ENCODE measurements at places on chromosomes 2 and 18.
A peak's percentile ranks its signal among the peaks of the same experiment; 100 is the strongest.

- no peak for DNase-seq
- H3K27ac ChIP-seq = no peak overlapping the region
- H3K4me3 ChIP-seq = no peak overlapping the region
- no peaks in the 10 kb centered on the region for H3K27me3 ChIP-seq
- no peaks in the 10 kb centered on the region for H3K36me3 ChIP-seq
Measured at GRCh38 chr2:61543062-61543461, 4.9 kb upstream of the XPO1 start.

DNA sequence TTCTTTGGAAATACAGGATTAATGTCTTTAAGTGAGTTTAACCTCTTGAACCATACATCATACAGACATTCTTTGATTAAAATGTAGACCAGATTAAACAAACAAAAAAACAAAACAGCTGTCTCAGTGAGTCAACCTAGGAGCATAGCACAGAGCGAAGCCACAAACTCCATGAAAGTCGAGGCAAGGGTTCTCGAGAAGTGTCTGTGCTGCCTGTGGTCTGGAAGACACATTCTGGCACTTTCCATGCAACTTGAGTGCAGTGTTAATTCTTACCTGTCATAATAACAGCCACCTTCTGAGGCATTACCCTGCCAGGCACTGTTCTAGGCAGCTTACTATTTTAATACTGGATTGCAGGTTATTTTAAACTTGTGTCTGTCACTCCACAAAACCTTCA lies 435.5 kb upstream of the MMADHC start:
- no peak for DNase-seq
- H3K36me3 ChIP-seq = no peaks in the 10 kb centered on the region
- no peak overlapping the region for H3K4me3 ChIP-seq
- H3K4me1 ChIP-seq = no peaks in the 10 kb centered on the region

DNA sequence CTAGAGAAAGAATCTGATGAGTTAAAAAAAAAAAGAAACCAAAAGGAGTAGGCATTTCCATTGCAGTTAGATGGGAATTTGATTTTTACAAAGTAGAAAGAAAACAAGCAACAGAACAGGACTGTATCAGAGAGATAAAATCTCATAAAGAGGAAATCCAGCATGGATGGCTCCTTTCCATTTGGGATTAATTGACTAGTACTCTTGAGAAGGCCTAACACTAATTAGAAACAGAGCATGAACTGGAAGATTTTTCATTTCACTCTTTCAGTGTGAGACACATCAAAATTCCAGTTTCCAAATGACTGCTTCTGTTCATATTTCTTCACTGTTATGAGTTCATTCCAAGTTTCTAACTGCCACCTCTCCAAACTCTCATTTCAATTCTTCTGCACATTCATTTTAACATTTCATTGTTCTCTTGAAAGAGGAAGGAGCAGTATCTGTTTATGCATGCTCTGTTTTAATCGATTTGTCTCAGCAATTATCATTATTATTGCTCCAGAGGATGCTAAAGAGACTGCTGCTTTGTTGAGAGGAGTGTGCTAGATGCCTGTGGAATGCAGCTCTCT lies 108.8 kb upstream of the PIEZO2 start:
- H3K36me3 ChIP-seq = no peaks in the 10 kb centered on the region
- H3K4me1 ChIP-seq = peaks cover 25% of the 10 kb centered on the region
- no peak overlapping the region for H3K4me3 ChIP-seq

GRCh38 chr2:69554568-69554967 lies 89.0 kb downstream of the AAK1 start:
- DNase-seq = no peak
- peaks cover 3% of the 10 kb centered on the region for H3K27me3 ChIP-seq
- no peak overlapping the region for H3K4me3 ChIP-seq
- H3K36me3 ChIP-seq = peaks cover 23% of the 10 kb centered on the region

- H3K4me1 ChIP-seq = peaks cover 6% of the 10 kb centered on the region
- H3K27ac ChIP-seq = no peak overlapping the region
- no peak for DNase-seq
- H3K27me3 ChIP-seq = no peaks in the 10 kb centered on the region
- H3K36me3 ChIP-seq = no peaks in the 10 kb centered on the region
Measured at GRCh38 chr2:237214030-237214675, 128.5 kb downstream of the COPS8 start.

GRCh38 chr2:36667931-36668330 lies 28.6 kb upstream of the VIT start:
- H3K27ac ChIP-seq = no peak overlapping the region
- peaks cover 3% of the 10 kb centered on the region for H3K27me3 ChIP-seq
- no peaks in the 10 kb centered on the region for H3K4me1 ChIP-seq

GRCh38 chr18:35511833-35512232 lies 14.1 kb upstream of the INO80C start:
- H3K4me3 ChIP-seq = no peak overlapping the region
- no peaks in the 10 kb centered on the region for H3K36me3 ChIP-seq
- no peak for DNase-seq

DNA sequence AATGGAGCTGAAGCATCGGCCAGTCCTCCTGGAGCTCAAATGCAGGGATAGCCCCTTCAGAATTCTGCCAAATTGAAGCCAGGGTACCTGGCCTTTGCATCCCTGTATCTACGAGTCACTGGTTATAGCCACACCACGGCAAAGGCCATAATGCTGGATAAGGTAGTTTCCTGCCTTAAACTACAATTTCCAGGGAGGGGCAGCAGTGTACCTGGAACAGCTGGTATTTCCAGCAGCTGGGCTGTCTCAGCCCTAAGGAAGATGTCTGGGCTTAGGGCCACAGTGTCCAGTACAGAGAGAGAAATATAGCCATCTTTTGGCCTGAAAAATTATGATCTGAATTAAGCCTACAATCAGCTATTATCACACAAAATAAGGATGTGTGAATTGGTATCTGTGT lies 180.3 kb downstream of the GCA start:
- no peak overlapping the region for H3K4me3 ChIP-seq
- no peaks in the 10 kb centered on the region for H3K27me3 ChIP-seq
- DNase-seq = peak; percentile 4
- no peaks in the 10 kb centered on the region for H3K36me3 ChIP-seq

- no peak for DNase-seq
- H3K4me1 ChIP-seq = no peaks in the 10 kb centered on the region
- H3K27me3 ChIP-seq = peaks cover 5% of the 10 kb centered on the region
- no peak overlapping the region for H3K4me3 ChIP-seq
- H3K27ac ChIP-seq = no peak overlapping the region
- no peaks in the 10 kb centered on the region for H3K36me3 ChIP-seq
Measured at GRCh38 chr18:12750076-12750714, 47.4 kb downstream of the PSMG2 start.

DNA sequence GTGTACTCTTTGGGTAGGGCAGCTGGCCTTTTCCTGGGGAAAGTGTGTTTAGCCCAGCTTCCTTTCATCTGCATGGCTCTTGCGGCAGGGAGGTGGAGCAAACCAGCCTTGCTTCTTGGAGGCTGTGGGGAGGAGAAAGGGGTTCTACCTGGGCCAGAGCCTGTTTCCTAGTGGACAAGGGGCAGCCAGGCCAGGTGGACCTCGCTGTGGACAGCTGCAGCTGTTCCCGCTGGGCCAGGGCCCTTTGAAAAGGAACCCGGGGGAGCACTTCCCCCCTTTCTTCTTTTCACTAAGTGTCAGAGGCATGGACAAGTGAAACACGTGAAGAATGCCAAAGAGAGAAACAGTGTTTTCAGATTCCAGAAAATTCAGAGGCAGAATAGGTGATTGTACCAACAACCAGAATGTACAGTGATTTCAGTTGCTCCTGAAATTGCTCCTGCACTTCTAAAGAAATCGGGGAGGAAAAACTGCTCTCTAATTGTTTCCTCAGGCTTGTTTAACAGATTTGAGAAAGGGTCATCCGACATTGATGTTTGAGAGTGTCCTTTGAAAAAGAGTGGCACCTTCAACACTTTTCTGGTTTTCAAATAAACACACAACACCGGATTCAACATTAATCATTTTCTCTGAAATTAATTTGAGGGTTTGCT lies 3.9 kb downstream of the GLI2 start:
- no peak overlapping the region for H3K27ac ChIP-seq
- H3K4me3 ChIP-seq = peak overlapping the region; percentile 91
- peaks cover 13% of the 10 kb centered on the region for H3K27me3 ChIP-seq
- H3K36me3 ChIP-seq = no peaks in the 10 kb centered on the region
- DNase-seq = no peak

- H3K27me3 ChIP-seq = no peaks in the 10 kb centered on the region
- H3K4me1 ChIP-seq = no peaks in the 10 kb centered on the region
- H3K36me3 ChIP-seq = peaks cover 76% of the 10 kb centered on the region
- no peak for DNase-seq
Measured at GRCh38 chr2:9517118-9517782, 38.4 kb downstream of the ADAM17 start.

GRCh38 chr18:30775629-30776028 lies 266.9 kb downstream of the DSC3 start:
- H3K27ac ChIP-seq = no peak overlapping the region
- H3K4me3 ChIP-seq = no peak overlapping the region
- H3K4me1 ChIP-seq = no peaks in the 10 kb centered on the region
- H3K36me3 ChIP-seq = peaks cover 11% of the 10 kb centered on the region
- H3K27me3 ChIP-seq = peaks cover 2% of the 10 kb centered on the region

GRCh38 chr2:188664416-188664815 lies 309.8 kb upstream of the COL3A1 start:
- H3K4me3 ChIP-seq = no peak overlapping the region
- no peak for DNase-seq
- H3K36me3 ChIP-seq = no peaks in the 10 kb centered on the region

GRCh38 chr2:115303-115702 lies 69.0 kb upstream of the FAM110C start:
- peaks cover 27% of the 10 kb centered on the region for H3K4me1 ChIP-seq
- H3K27ac ChIP-seq = peak overlapping the region; percentile 31
- peaks cover 3% of the 10 kb centered on the region for H3K27me3 ChIP-seq

- no peak overlapping the region for H3K4me3 ChIP-seq
- H3K27ac ChIP-seq = no peak overlapping the region
- H3K27me3 ChIP-seq = no peaks in the 10 kb centered on the region
- no peak for DNase-seq
- peaks cover 27% of the 10 kb centered on the region for H3K36me3 ChIP-seq
- H3K4me1 ChIP-seq = peaks cover 56% of the 10 kb centered on the region
Measured at GRCh38 chr2:150479075-150479915, 8.2 kb downstream of the RND3 start.

- H3K27me3 ChIP-seq = no peaks in the 10 kb centered on the region
- peaks cover 79% of the 10 kb centered on the region for H3K36me3 ChIP-seq
- no peak overlapping the region for H3K4me3 ChIP-seq
- peak overlapping the region; percentile 47 for H3K27ac ChIP-seq
- no peak for DNase-seq
- no peaks in the 10 kb centered on the region for H3K4me1 ChIP-seq
Measured at GRCh38 chr2:216426938-216427337, 14.7 kb downstream of the SMARCAL1 start.

GRCh38 chr18:34358923-34359322 lies 134.2 kb upstream of the NOL4 start:
- H3K27me3 ChIP-seq = peaks cover 12% of the 10 kb centered on the region
- DNase-seq = peak; percentile 16
- H3K4me1 ChIP-seq = peaks cover 7% of the 10 kb centered on the region
- H3K4me3 ChIP-seq = no peak overlapping the region

DNA sequence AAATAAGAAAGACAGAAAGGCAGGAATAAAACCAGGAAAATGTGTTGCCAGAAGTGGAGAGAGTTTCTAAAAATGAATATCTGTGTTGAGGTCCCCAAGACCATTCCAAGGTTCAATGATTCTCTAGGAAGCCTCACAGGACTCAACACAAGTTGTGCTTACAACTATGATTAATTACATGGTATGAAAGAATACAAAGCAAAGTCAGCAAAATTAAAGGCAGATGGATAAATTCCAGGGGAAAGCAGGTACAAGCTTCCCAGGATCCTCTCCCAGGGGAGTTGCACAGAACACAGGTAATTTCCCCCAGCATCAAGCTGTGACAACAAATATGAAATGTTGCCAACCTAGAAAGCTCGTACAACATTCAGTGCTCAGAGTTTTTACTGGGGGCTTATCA lies 154.4 kb upstream of the HNMT start:
- H3K27me3 ChIP-seq = no peaks in the 10 kb centered on the region
- no peak for DNase-seq
- H3K36me3 ChIP-seq = no peaks in the 10 kb centered on the region

DNA sequence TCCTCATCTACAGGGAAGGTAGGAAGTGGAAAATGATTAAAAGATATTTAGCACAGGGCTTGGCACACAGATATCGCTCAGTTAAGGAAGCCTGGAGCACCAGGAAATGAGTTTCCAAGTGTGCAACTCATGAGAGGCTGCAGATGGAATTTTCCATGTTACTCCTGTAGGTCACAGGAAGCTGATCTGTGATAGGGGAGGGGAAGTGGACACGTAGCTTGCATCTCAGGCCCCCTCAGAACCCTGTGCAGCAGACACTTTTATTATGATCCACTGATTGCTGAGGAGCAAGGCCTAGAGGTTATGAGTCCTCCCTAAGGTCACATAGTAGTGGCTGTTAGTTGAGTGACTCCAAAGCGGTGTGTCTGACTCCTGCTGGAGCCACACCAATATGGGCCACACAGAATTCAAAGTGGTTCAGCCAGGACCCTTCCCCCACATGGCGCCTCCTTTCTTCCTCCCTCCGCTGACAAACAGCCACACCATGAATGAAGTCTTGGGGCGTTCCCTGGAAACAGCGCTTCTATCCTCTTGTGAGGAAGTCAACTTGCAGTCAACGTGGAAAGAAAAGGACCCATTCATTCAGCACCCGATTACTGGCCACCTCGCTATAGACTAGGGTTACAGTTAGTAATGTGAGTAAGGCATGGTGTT lies 21.5 kb downstream of the DYSF start:
- H3K36me3 ChIP-seq = peaks cover 5% of the 10 kb centered on the region
- peaks cover 15% of the 10 kb centered on the region for H3K27me3 ChIP-seq
- H3K4me1 ChIP-seq = peaks cover 8% of the 10 kb centered on the region
- H3K4me3 ChIP-seq = no peak overlapping the region
- DNase-seq = no peak

DNA sequence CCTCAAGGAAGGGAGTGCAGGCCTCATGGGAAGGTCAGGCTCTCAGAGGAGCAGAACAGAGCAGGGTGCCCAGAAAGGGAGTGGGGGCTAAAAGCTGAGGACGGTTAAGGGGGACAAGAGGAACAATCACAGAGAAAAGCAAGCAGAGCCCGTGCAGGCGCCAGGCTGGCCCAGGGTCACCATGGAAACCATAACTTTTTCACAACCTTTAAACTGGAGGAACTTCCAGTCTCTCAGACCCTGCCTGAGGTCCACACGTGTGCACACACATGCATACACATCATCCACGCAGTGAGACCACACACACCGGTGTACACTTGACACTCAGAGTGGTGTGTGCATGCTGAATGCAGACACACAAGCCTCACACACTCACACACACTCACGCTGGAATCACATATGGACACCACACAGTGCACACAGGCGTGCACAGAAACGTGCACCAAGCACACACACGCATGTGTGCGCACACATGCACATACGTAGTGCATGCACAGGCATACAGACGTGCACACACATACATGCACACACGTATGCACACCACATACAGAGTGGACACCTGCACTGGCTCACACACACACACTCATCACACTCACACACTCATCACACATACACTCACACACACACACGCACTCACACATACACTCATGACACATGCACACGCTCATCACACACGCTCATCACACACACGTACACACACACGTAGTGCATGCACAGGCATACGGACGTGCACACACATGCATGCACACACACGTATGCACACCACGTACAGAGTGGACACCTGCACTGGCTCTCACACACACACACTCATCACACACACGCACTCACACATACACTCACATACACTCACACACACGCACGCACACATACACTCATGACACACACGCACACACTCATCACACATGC lies 37.2 kb upstream of the SNED1 start:
- DNase-seq = peak; percentile 27
- peaks cover 11% of the 10 kb centered on the region for H3K4me1 ChIP-seq
- H3K36me3 ChIP-seq = no peaks in the 10 kb centered on the region
- no peak overlapping the region for H3K4me3 ChIP-seq
